ENCODE measurements at places on chromosomes 16 and 17.

DNA sequence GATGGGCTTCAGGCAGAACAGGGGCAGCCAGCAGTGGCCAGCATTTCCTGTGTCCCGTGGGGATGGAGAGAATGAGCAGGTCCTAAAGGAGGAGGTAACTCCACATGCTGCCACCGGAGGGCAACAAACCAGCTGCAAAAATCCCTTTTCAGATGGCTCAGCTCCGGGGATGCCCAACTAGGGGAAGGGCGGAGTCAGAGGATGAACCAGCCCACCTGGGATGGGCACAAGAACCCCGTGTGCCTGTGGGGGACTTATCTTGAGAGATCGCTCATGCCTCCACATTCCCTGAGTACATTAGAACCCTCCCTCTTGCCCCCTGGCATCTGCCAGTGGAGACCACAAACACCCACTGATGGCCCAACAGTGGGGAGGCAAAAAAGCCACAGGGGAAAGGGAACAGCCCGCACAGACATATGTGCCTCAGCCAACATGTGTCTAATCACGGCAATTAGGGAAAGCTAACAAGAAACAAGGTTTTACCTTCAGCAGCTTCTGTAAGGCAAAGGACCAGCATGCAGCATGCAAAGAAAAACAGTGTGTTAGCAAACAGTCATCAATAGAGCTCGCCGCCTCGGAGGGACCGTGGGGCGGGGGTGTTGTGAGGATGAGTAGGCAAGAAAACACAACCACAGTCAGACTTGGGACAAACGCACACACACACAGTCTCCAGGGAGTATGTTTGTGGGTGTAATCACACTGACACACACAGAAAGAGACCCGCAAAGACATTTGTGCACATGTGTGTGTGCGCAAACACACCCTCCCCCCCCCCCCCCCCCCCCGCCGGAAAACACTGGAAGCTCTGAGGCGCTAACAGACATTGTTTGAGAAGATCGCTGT is 64.0 kb downstream of the MYO18A start:
- no peak for DNase-seq

GRCh38 chr16:57387598-57388354 is 15.5 kb downstream of the CX3CL1 start:
- no peak for DNase-seq

DNA sequence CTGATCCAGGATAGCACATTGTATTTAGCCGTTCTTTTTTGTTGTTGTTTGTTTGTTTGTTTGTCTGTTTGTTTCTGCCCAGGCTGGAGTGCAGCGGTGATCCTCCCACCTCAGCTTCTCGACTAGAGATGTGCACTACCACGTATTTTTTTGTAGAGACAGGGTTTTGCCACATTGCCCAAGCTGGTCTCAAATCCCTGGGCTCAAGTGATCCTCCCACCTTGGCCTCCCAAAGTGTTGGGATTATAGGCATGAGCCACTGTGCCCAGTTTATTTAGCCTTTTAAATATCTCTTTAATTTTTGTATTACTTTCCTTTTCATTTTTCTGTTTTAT is 9.2 kb upstream of the NLRC5 start:
- no peak for DNase-seq

DNA sequence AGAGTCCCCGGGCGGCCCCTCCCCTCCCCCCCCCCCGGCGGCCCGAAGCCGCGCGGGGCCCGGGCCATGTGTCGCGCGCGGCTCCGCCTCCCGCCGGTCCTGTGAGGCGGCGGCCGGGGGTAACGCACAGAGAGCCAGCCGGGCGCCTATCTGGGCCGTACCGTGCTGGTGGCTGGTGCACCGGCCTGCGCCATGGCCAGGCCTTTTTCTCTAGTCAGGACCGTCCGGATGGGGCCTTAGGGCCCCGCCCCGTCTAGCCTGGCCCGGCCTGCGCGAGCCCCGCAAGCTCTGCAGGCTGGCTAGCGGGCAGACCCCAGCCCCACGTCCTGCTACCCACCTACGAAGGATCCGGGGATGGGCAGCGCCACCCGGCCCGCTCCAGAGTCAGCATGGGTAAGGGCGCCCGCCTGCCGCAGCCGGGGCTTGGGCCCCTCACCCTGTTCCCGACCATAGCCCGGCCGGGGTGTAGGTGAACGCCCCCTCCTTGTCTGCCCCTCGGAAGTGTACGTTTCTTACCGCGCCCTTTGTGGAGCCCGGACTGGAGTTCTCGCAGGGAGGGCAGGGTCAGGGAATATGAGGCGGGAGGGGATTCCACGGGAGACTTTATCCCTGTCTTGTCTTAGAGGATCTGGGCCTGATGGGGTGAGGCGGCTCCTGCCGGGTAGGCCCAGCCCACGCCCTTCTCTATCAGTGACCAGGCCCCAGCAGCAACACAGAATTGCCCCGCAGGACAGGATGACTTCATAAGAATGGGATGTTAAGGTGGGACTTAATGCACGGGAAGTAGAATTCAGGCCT is at the start of gene CENPT:
TSS of gene CENPT (minus strand) at position 630 of the 798 bp plus-strand sequence. CDS start 13,834 bp downstream, outside the sequence.
- no peak for DNase-seq

DNA sequence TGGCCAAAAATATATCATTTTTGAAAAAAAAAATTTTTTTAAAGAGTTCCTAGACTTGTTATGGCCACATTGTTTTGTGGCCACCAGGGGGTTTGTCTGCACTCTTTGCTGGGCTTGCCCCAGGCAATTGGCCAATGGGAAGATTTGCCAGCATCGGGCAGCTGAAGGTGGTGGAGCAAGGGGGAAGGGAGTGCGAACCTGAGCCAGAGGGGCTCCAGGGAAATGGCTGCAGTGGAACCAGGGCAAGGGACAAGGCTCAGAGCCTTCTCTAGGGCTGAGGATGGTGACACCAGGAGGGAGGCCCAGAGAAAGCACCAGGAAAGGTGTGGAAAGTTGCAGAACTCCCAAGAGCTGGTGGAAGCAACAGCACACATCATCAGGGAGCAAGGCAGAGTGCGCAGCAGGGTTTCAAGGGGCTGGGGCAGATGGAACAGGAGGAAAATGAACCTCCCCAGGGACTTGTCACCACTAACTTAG is 15.5 kb upstream of the CMIP start:
- no peak for DNase-seq

DNA sequence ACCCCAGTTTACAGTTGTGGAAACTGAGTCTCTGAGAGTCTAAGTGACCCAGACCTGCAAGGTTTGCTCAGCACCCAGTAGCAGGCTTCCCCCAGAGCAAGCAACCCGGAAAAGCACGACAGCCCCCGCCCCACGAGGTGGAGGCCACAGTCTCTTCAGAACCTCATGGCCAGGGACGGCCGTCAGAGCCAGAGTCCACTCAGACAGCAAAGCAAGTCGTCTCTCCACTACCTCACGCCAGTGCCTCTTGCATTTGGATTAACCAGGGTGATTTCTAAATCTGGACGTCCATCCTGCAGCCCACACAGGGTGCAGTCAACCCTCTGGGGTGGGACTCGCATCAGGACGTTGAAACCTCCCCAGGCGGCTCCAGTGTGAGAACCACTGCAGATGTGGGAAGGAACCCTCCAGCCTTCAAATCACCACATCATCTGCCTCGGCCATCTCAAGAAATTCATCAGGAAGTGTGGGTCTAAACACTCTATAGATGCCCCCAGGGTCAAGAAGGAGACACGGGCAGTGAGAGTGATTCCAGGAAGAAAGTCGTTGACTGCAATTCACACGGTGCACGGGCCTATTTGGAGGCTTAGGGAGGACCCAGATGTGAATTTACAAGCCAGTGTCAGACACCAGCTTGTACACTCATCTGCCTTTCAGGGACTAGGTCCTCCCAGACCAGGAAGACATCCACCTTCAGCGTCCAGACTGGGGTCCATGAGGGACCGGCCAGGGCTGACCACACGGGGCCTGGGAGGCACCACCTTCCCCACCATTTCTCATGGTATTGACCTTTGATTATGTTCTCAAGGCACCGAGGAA is 20.2 kb upstream of the RBFOX3 start:
- no peak for DNase-seq

DNA sequence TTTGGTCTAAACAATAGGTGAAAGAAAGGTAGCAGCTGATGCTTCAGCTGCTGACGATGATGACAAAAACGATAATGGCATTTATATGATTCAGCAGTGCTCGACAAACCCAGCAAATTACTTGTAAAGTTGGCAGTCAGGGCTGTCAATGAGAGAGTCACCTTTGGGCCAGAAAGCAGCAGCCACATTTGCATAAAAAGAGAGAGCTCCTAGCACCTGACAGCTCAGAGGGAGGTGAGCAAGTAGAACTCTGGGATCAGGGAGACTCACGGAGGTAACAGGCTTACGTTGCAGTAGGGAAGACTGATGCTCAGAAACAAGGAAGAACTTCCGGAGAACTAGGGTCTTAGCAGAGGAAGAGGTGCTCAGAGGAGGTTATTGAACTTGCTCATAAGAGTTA is 291.9 kb upstream of the ZFHX3 start:
- no peak for DNase-seq

- DNase-seq: no peak
Measured at GRCh38 chr17:1577182-1577581, 14.6 kb upstream of the PITPNA start.

GRCh38 chr17:31269036-31269577 is 27.9 kb downstream of the OMG start:
- DNase-seq: no peak

- no peak for DNase-seq
Measured at GRCh38 chr17:14604591-14605266, 303.8 kb downstream of the HS3ST3B1 start.

DNA sequence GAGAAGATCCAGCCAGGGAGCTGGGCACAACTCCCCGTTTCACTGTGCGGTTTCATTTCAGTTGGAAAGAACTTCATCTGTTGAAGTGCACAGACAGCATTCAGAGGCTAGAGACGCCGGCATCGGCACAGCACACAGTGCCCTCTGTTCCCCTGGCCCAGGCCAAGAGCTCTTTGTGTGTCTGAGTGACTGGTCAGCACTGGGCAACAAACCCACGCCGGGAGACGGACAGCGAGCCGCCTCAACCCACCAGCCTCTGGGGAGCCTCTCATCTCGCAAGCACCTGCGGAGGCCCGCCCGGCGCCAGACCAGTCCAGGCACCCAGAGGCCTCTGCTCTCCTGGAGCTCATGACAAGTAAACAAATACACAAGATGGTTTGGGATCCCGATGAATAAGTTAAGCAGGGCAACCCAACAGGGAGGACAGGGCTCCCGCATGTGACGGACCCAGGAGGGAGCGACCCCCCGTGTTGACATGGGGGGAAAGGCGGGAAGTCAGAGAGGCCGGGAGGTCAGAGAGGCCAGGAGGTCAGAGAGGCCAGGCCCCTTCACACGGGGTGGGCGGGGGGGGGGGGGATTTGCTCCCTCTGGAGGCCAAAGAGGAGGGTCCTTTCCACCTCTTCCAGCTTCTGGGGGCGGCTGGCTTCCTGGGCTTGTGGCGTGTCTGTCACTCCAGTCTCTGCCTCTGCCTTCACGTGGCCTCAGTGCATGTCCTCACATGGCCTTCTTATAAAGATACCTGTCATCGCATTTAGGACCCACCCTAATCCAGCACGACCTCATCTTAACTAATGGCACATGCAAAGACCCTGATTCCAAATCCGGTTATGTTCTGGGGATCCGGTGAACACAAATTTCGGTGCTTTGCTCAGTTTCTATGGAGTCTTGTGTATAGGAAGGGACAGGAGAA is 25.8 kb upstream of the KLHDC4 start:
- DNase-seq: no peak

DNA sequence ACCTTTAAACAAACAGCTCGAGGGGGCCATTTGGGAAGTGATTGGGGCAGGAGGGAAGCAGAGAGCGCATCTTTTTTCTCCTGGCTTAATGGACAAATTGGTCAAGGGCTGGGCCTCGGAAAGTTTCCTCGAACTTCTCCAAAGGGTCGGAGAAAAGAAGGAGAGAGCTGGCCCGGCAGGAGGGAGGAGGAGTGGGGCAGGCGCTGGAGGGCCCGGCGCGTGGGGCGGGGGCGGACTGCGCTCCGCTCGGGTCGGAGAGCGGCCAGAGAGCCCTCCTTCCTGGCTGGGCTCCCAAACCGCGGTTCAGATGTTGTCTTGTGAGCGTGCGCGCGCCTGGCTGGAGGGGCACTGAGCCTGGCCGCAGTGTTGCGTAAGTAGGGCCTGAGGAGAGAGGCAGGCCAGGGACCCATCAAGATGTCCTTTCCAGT is 1.2 kb downstream of the MMP2 start:
- DNase-seq: no peak

DNA sequence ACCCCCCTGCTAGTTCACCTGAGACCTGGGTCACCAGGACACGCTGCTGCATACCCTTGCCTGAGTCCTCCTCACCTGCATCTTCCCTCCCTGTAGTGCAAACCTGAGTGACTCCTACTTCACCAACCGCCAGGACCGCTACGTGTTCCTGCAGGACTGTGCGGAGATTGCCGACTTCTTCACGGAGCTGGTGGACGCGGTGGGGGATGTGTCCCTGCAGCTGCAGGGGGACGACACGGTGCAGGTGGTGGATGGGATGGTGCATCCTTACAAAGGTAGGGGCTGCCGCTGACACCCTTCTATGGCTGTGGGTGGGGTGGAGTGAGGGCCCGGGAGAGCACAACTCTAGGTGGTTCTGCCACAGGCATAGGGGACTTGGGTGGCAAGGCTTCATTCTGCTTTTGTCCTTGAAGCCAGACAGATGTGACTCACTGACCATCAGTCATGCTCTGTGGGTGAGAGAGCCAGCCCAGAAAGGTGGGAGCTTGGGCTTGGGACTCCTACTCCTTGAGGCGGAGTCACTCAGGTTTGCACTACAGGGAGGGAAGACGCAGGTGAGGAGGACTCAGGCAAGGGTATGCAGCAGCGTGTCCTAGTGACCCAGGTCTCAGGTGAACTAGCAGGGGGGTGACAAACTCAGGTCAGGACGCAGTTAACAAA is 22.3 kb downstream of the PGS1 start:
- DNase-seq: no peak

- no peak for DNase-seq
Measured at GRCh38 chr17:48972749-48973097, 4.3 kb upstream of the GIP start.

DNA sequence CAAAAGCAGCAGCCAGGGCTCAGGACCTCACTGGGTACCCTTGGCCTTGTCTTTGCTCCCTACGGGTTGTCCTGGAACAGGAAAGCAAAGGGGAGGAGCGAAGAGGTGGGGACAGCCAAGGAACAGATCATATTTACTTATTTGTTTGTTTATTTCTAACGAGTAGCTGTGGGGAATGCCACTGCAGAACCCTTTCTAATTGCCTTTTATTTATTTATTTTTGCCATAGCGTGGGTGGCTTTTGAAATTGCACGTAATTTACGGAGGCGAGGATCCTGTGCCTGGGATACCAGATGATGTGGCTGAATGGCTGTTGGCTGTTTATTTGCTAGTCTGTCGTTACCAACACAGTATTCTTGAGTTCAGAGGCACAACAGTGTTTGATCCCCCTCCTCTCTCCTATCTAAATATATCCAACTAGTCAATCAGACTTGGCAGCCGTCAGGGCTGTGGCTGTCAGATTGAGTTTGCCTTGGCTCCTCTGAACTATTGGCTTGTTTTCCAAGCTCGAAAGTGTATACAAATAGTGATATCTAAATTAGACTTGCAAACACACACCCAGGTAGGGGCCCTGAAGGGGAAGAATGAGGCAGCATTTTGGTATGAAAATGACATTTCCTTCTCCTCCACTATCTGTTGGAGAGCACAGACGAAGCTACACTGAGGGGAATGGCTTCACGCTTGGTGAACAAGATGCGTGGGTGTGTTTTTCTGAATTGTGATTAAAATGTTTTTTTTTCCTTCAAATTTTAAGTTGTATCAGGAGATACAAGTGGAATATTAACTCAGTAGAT is 110.4 kb downstream of the MSI2 start:
- no peak for DNase-seq

GRCh38 chr16:5852151-5852550 is 754.6 kb upstream of the EEF2KMT start:
- DNase-seq: no peak

Data from NCI-H1417 treated with DMSO at 0.1 percent for 48 hours (cell line).